ENCODE measurements at places on chromosomes 1 and 21.

GRCh38 chr1:194114288-194114687 lies 927.9 kb upstream of the B3GALT2 start:
- DNase-seq: no peak

DNA sequence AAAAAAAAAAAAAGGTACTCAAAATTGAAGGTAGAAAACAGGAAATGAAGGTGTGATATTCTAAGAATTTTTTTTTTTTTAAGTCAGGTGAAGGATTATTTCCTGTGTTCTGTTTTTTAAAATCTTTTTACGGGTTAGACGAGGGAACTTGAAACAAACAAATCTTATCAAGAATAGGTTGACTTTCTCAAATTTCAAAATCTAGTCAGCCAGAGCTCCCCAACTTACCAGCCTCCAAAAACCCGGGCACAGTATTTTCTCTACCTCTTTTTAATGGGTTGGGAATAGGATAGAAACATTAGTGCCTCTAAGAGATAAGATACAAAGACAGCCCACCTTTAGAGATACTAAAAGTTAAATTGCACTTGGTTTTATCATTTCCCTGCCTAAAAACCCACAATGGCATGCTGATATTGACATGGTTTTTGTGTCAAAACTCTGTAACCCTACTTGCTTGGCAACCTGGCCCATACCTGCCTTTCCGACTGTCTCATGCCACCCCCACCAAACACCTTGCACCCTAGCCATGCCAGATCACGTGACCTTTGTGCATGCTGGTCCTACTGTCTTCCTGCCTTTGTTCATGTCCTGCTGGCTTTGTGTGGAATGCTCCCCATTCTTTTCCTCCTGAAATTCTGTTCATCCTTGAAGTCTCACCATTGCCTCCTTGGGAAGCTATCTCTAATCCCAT lies 4.2 kb downstream of the RCAN3 start:
- peak; percentile 72 for DNase-seq

DNA sequence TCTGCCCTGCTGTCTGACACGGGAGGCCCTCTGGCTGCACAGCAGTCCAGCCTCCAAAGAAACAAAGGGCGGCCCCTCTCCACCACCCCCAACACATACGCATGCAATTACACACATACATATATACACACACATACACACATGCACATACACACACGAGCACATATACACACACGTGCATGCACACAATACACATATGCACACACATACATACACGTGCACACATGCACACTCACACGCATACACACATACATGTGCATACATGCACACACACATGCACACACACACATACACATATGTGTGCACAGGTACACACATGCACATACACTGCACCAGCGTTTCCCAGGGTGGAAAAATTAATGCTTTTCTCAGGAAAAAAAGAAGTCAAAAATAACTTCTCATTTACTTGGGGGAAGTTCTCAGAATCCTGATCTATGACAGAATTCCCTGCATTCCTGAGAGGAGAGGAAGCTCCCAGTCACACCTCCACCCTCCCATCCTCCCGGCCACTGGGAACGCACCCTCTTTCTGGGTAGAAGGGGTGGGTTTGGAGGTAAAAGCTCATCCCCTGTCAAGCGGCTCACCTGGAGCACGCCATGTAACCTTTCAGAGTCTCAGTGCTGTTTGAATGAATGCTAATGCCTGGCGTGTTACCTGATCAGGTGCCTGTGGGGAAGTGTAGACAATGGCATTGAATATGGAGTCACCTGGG lies 33.1 kb upstream of the KLHDC7A start:
- DNase-seq: no peak

DNA sequence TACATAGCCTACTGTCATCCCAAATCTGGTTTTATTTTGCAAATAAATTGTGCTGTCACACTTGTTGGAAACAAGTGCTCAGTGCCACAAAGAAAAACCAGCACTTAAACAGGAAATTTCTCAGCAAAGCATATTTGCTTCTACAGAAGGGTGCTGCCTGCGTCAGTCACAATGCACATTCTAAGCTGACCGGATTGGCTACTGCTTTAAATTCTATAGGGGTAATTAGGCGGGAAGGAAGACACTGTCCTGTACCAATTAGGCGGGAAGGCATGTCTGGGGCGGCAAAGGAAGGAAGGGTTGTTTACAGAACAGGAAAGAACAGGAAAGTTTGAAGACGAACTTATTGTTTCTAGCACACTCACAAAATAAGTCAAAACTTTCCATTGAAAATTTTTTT lies 2.8 kb downstream of the IFI16 start:
- peak; percentile 83 for DNase-seq

DNA sequence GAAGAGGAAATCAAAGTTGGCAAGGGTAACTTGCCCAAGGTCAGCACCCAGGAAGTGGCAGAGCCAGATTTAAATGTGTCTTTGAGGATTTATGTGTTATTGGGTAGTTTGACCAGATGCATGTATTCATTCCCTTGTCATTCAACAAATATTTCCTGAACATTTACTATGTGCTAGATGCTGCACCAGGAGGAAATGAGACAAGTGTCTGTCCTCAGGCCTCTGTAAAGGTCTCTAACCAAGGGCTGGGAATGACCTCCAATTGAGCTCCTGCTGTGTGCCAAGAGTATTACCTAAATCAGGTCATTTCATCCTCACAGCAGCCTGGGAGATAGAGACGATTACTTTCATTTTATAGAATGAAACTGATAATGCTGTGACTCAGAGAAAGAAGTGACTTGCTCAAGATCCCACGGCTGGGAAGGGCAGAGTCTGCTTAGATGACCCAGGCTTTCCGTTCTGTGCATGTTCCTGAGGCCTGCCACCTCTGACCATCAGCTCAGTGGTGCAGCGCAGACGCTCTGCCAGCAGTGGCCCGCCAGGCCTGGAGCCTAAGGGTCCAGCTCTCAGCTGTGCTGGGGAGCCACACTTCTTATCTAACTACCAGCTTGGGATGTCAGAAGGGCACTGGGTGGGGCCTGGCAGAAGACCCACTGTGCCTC lies 3.5 kb upstream of the TTC22 start:
- DNase-seq: peak; percentile 64

DNA sequence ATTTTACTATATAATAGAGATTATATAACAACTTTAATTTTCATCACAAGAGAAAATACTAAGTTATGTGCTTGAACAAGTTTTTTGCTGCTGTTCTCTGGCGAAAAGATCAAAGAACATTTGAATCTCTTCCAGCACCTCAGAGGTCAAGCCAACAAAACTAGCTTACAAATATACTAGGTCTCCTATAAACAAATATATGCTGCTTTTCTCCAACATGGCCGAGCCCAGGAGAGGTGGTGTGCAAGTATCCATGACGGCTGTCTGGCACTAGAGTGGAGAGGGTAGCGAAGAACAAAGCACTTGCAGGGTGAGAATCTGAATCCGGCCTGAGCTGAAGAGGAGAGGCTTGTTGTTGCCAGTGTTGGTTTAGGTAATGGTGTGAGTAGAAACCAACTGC lies 7.5 kb upstream of the FMO3 start:
- DNase-seq: no peak

DNA sequence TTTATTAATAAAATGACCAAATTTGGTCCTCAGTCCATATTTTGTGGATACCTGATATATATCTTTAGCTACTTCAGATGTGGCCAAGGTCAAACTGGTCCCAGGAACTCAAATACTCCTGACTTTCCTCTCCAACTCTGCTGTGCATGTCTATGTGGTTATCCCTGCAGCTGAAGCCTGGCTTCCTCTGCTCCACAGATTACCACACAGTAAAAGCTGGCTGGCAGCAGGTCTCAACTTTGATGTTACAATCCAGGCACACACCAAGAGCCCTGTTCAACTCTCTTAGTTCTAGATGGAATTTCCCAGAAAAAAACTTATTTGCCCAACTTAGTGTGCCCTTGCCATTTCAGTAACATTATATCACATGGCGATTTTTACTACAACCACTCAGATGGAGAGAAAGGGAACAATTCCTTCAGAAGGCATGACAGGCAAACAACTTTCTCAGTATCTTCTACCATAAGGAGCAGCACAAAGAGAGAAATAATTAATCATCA lies 479.5 kb downstream of the PLPP3 start:
- DNase-seq: no peak

DNA sequence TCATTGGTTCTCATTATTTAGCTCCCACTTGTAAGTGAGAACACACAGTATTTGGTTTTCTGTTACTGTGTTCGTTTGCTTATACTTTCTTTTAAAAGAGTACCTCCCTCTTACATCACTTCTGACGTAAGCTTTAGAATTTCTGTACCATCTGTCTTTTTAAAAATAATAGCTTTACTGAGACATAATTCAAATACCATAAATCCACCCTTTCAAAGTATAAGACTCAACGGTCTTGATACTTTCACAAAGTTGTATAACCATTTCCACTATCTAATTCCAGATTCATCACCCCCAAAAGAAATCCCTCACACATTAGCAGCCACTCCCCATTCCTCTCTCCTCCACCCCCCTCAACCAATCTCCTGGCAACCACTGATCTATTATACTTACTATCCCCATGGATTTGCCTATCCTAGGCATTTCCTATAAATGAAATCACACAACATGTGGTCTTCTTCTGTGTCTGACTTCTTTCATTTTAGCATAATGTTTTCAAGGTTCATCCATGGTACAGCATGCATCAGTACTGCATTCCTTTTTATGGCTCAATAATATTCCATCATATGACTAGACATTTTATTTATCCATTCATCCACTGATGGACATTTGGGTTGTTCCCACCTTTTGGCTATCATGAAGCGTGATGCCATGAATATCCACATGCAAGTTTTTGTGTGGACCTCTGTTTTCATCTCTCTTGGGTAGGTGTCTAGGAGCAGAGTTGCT lies 104.7 kb downstream of the HLCS start:
- DNase-seq: no peak

DNA sequence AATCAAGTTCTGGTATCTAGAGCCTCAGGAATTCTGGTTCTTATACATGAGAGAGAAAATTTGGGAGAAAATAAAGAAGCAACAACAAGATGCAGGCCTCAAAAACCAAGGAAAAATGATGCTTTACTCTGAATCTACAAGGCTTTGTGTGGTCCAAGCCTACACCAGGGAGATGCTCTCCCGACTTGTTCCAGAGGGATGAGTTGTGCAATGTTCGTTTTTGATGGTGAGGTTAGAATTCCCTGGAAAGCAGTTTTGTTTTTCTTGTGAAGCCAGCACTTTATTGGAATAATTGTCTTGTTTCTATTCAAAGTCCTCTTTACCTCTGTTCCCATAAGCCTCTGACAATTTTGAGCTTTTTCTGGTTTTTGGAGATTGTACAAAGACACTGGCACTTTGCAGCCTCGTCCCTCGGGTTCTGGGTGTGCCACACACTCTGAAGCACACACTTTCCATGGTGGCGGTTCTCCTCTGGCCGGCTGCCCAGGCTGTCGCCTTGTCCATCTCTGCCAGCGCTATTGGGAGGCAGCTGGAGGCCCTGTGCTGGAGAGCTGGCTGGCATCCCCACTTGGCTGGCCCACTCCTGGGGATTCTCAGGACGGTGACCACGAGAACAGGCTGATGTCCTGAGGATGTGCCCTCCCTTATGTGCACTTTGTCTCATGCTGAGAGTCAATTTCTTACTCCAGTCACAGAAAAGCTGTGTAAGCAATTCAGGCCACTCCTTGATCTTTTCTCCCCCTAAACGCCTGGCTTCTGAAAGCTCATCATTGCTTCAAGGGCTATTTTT lies 70.2 kb downstream of the EDEM3 start:
- no peak for DNase-seq
